ENCODE measurements at places on chromosomes 2 and 18. TPM values are rescaled to one million over a fixed set of nuclear protein-coding genes. Genes with fewer than 3 reads are reported as not detected.
A peak's percentile ranks its signal among the peaks of the same experiment; 100 is the strongest.

Gene UBR3
- total RNA-seq = 54.6 TPM

DNA sequence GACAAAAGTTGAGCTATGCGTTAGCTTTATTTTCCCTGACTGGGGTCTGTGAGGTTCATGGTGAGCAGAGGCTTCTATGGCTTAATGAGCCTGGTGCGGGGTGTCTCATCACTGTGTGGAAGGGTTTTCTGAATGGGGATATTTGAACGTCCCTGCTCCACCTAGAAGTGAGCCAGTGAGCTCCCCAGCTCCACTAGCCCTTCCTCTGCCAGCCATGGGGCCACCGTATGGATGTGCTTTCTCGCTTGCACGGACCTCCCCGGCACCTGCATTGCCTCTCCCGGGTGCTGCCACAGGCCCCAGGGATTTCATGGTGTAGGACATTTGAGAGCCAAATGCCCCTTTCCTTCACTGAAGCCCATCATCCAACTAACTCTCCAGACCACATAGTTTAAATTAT, 37.8 kb downstream of the CYP26B1 start:
- no peaks in the 10 kb centered on the region for H3K36me3 ChIP-seq
- no peak overlapping the region for H3K4me3 ChIP-seq
- DNase-seq = no peak
- no peaks in the 10 kb centered on the region for H3K27me3 ChIP-seq
- H3K4me1 ChIP-seq = no peaks in the 10 kb centered on the region

DNA sequence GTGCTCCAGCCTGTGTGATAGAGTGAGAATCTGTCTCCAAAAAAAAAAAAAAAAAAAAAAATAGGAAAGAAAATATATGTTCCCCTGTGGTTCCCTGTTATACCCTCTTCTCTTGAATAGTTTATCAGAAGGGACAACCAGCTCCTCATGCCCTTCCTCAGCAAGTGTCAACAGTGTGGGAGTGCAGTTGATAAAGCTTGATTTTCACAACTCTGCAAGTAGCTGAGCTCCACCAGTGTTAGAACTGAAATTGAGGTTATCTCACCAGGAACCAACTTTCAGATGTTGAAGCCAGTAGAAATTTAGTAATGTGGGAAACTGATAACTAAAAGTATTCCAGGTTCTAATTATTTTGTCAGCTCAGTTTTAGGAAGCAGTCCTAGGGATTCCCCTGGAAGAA, 25.1 kb downstream of the NEDD4L start:
- H3K27ac ChIP-seq = no peak overlapping the region
- H3K27me3 ChIP-seq = no peaks in the 10 kb centered on the region
- no peaks in the 10 kb centered on the region for H3K4me1 ChIP-seq

GRCh38 chr2:12338946-12339697, 377.6 kb upstream of the TRIB2 start:
- no peaks in the 10 kb centered on the region for H3K36me3 ChIP-seq
- H3K27me3 ChIP-seq = no peaks in the 10 kb centered on the region
- H3K4me3 ChIP-seq = no peak overlapping the region
- no peak overlapping the region for H3K27ac ChIP-seq
- DNase-seq = no peak

GRCh38 chr18:23356424-23356823, 96.7 kb upstream of the RIOK3 start:
- H3K27ac ChIP-seq = no peak overlapping the region
- no peaks in the 10 kb centered on the region for H3K27me3 ChIP-seq
- no peak overlapping the region for H3K4me3 ChIP-seq
- no peaks in the 10 kb centered on the region for H3K36me3 ChIP-seq
- H3K4me1 ChIP-seq = peaks cover 24% of the 10 kb centered on the region

DNA sequence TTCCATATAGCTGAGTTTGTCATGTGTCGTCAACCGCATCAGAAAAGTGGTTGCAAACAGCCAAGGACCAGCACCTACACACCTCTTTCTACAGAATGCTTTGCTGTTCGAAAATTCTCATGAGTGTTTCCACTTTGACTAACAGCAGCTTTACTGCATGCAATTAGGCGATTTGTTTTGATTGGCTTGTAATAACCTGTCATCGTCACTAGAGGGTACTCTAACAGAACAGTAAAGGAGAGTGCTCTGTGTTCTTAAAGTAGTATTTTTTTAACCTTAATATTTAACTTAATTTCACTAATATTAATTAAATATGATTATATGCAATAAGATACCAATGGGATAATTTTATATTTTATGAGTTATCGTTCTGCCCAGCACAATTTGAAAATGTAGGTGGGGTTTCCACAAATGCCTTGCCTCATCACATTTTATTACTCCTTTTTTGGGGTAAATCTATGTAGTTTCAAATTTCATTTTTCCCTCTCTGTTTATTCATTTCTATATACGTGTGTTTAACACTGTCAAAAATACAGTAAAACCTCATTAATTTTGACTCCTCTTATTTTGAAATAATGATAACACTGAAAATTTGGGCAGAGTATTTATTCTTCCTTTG, 502.2 kb downstream of the NRXN1 start:
- no peaks in the 10 kb centered on the region for H3K27me3 ChIP-seq
- no peaks in the 10 kb centered on the region for H3K4me1 ChIP-seq
- H3K4me3 ChIP-seq = no peak overlapping the region
- no peaks in the 10 kb centered on the region for H3K36me3 ChIP-seq

DNA sequence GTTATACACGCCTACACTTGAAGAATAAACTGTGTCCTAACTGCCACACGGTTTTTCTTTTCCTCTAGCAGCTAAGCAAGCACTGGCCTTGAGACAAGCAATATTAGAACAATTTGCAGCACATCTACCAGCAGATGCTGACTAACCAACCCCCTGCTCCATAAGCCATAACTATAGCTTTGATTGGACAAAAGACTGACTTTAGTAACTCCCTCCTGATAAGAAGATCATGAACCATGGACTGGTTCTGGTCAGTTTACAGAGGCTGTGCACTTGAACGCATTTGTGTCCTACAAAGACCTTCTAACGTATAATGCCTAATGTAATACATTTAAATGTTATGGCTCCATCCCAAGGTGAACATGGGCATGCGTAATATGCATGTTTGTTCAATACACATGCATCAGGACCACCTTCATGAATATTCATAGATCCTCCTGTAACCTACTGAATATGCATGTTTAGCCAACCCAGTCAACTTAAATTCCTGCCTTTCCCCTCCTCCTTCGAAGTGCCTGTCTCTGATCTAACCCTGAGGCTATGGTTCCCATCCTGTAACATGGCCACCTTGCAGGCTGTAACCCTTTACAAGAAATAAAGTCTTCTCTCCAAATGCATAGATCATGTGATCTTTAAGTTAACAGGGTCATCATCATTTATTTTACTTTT, 26.5 kb downstream of the SLC4A5 start:
- H3K27ac ChIP-seq = no peak overlapping the region
- H3K4me3 ChIP-seq = no peak overlapping the region
- no peaks in the 10 kb centered on the region for H3K36me3 ChIP-seq
- no peaks in the 10 kb centered on the region for H3K4me1 ChIP-seq
- no peak for DNase-seq

DNA sequence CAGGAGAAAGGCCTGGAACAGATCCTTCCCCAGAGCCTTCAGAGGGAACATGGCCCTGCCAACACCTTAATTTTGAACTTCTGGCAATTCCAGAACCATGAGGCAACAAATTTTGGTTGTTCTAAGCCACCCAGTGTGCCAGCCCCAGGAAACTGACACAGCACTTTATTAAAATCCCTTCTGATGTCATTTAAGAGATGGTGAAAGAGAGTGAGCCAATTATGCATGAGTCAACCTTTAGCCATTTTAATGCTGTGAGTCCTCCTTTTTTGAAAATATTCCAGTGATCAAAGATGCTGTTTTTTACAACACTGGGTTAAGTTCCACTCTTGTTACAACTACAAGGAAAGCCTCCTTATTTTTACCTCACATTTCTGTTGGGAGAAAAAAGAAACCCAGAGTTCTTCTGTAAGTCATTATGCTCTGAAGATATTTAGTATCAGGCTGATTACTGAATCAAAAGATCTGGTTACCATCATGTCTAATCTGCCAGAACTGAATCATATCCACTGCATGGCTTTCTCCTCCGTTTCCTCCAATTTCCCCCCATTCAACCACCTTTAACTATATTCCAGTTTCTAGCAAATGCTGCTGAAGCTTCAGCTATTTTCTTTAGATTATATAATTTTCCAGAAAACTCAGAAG, 235.4 kb downstream of the TXNL1 start:
- peaks cover 3% of the 10 kb centered on the region for H3K27me3 ChIP-seq
- H3K4me3 ChIP-seq = no peak overlapping the region
- no peak overlapping the region for H3K27ac ChIP-seq
- no peak for DNase-seq
- H3K36me3 ChIP-seq = no peaks in the 10 kb centered on the region

DNA sequence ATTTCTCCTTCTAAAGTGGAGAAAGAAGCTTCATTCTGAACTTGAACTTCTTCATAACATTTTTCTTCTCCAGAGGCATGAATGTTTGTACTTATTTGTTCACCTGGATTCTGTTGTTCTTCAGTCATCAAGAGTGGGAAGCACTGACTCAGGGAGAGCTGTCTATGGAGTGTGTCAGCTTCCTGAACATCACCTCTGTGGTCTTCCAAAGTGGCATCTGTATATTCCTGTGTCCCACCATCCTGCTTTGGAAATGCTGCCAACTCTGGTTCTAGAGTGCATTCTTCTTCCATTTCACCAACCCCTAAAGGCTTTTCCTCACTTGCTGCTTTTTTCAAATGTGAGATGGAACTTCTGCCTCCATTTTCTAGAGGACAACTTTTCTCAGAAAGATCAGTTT, 59.5 kb downstream of the TTN start:
- no peak overlapping the region for H3K27ac ChIP-seq
- no peak for DNase-seq
- H3K27me3 ChIP-seq = no peaks in the 10 kb centered on the region

DNA sequence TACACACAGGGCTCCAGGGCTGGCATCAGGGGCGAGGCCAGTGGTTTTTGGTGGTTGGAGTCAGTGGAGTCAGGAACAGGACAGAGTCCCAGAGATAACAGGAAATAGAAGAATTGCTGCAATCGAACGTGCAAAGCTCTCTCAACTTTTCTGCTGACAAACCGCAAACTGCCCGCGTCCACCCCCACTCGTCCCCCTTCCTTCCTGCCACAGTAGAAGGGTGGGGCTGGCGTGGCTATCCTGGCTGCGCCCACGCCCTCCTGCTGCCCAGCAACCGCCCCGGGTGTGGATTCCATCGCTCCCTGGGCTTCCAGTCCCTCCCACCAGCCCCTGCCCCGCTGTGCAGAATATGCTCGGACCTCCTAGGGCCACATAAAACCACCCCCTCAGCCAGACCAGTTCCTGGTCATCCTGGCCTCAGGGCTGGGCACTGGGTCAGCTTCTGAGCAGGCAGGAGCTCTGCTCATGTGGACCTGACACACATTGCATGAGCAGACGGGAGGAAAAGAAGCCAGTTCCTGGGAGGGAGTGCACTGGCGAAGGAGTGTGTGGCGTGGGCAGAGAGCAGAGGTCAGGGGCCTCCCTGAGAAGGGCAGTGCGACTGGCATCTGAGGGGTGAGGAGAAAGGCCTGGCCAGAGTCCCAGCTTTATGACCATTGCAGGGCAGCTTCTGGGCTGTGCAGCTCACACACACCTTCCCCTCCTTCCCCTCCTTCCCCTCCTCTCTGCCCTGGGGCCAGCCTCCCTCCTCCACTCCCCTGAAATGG, 85.4 kb upstream of the ATG16L1 start:
- no peak for DNase-seq
- H3K36me3 ChIP-seq = peaks cover 22% of the 10 kb centered on the region
- H3K27me3 ChIP-seq = no peaks in the 10 kb centered on the region
- H3K4me1 ChIP-seq = no peaks in the 10 kb centered on the region

DNA sequence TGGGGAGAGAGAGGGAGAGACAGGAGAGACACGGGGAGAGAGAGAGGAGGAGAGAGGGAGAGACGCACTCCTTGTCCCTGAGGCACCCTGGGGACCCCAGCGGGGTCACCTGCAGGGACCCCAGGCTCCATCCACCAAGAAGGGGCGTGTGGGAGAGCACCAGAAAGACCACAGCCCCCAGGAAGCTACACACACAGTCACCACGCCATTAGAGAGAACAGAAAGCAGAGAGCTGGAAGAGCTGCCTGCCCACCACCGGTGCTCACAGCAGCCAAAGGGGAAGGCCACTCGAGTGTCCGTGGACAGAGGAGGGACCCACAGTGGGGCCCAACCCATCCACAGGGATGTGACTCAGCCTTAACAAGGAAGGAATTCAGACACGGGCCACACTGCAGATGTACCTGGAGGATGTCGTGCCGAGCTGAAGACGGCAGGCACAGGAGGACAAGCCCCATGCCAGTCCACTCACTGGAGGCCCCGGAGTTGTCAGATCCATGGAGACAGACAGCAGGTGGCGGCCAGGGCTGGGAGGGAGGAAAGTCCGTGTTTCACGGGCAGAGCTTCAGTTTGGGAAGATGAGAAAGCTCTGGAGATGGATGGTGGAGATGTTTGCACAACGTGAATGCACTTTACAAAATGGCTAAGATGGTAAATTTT, 11.5 kb upstream of the NFATC1 start:
- H3K36me3 ChIP-seq = no peaks in the 10 kb centered on the region
- H3K27ac ChIP-seq = no peak overlapping the region
- H3K4me1 ChIP-seq = peaks cover 15% of the 10 kb centered on the region
- H3K4me3 ChIP-seq = no peak overlapping the region

Gene DPP10
- total RNA-seq = not detected

- no peak overlapping the region for H3K4me3 ChIP-seq
- no peaks in the 10 kb centered on the region for H3K36me3 ChIP-seq
- DNase-seq = no peak
- no peak overlapping the region for H3K27ac ChIP-seq
- H3K27me3 ChIP-seq = no peaks in the 10 kb centered on the region
- no peaks in the 10 kb centered on the region for H3K4me1 ChIP-seq
Measured at GRCh38 chr2:63755216-63755615, 86.5 kb upstream of the UGP2 start.

DNA sequence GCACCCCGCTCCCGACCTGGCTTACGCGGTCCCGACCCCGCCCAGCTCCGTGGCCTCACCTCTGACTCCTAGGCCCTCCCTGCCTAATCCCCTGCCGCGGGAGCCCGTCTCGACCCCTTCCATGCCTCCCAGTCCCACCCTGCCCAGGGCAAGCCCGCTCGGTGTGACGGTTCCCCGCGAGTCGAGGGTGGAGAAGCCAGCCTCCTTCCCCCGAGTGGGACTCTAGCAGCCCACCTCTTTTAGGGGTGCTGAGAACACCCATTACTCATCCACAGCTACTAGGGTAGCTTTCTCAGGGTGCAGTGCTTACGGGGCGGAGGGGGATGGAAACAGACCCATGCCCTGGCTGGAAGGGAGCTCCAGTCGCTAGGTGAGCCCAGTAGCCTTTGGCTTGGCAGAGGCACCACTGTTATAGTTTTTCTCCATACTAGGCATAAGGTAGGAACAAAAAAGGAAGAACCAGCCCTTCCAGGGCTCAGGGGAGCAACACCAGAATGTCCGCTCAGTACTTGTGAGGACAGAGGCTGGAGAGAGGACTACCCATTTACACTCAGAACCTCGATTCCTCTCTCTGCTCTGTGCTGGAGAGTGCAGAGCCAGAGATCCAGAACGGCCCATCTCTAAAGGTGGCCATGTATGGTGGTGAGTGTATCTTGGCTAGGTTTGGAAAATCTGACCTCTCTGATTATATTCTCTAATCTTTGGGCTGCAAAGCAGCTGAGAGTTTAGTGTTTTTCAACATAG, 606 bp downstream of the AGBL5 start:
- H3K36me3 ChIP-seq = peaks cover 20% of the 10 kb centered on the region
- DNase-seq = no peak
- peak overlapping the region; percentile 23 for H3K4me3 ChIP-seq
- H3K27me3 ChIP-seq = no peaks in the 10 kb centered on the region

Gene DTNB
- 37.3 TPM for total RNA-seq

Gene MYO7B
- total RNA-seq = 2.6 TPM

GRCh38 chr2:176641436-176641835, 372.2 kb downstream of the MTX2 start:
- H3K27ac ChIP-seq = no peak overlapping the region
- no peak for DNase-seq
- H3K27me3 ChIP-seq = peaks cover 38% of the 10 kb centered on the region
- H3K4me3 ChIP-seq = no peak overlapping the region
- no peaks in the 10 kb centered on the region for H3K36me3 ChIP-seq
